CD4-positive, alpha-beta memory T cell (primary cell): ENCODE measurements at places on chromosomes 11 and 22. TPM values are rescaled to one million over a fixed set of nuclear protein-coding genes. Genes with fewer than 3 reads are reported as not detected.

- no peak for DNase-seq
Measured at GRCh38 chr11:128334311-128335044, 252.9 kb downstream of the ETS1 start.

GUCD1 gene
- 65.0 TPM for total RNA-seq

FAT3 gene
- total RNA-seq = not detected

- DNase-seq = no peak
Measured at GRCh38 chr22:29163808-29164207, 41.9 kb upstream of the EMID1 start.

- peak; percentile 30 for DNase-seq
Measured at GRCh38 chr11:1310318-1310687, 871 bp upstream of the TOLLIP start.

ZNF280B gene
- total RNA-seq = 2.7 TPM

GRCh38 chr11:117421476-117421875, 93.8 kb downstream of the CEP164 start:
- no peak for DNase-seq

DNA sequence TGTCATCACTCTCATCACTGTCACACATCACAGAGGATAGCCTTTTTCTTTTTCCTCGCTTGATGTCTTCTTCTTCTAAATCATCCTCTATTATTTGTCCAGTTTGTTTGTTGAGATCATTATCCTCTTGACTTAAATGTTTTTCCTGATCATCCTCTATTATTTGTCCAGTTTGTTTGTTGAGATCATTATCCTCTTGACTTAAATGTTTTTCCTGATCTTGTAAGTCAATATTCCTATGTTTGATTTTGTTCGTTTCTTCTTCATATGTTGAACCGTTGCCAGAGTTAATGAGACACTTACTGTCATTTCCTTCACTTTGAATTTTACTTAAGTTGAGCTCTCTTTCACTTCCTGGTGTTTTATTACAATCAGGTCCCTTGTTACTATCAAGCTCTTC, 5.6 kb downstream of the CCDC82 start:
- no peak for DNase-seq

- no peak for DNase-seq
Measured at GRCh38 chr11:16790486-16791190, 52.2 kb downstream of the C11orf58 start.

DNA sequence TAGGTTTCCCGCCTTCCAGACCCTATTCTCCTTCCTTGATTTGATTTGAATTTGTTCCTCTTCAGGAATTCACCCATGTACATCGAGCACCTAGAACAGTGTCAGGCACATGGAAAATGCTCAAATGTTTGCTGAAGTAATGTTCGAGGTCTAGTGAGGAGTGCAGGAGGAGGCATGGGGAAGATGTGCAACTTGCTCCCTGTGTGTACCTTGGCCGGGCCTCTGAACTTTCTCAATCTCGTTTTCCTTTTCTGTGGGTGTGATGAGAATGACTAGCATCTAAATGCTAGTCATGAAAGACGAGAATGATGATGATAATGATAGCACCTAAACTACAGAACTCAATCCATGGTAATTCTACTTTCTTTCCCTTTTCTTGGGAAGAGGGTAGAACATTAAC, 279.1 kb upstream of the PLET1 start:
- no peak for DNase-seq

RAB39A gene
- 0.17 TPM for total RNA-seq

GRCh38 chr11:128283451-128283850, 303.9 kb downstream of the ETS1 start:
- DNase-seq = no peak

GRCh38 chr11:111344032-111344431, 35.0 kb downstream of the POU2AF1 start:
- no peak for DNase-seq

CSNK1E gene
- 100 TPM for total RNA-seq

GRCh38 chr11:65663639-65664200, 1.0 kb upstream of the RELA start:
- DNase-seq = peak; percentile 61

DNA sequence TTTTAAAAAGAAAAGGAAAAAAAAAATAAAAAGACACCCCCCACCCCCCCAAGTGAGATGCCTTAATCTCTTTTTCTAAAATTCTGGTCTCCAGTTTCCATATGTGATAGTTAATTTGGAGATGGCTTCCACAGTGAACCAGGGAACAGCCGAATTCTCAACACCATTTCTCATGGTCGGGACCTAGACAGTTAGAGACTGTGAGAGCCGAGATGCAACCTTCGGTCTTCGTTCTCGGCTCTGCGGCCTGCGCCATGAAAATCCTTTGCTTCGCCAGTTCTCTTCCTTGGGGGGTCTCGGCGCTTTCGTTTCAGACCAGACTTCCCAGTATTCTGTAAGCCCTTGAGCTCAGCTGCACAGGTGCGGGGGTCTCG, 723 bp downstream of the CACNG2 start:
- no peak for DNase-seq

MUC6 gene
- not detected for total RNA-seq

DNA sequence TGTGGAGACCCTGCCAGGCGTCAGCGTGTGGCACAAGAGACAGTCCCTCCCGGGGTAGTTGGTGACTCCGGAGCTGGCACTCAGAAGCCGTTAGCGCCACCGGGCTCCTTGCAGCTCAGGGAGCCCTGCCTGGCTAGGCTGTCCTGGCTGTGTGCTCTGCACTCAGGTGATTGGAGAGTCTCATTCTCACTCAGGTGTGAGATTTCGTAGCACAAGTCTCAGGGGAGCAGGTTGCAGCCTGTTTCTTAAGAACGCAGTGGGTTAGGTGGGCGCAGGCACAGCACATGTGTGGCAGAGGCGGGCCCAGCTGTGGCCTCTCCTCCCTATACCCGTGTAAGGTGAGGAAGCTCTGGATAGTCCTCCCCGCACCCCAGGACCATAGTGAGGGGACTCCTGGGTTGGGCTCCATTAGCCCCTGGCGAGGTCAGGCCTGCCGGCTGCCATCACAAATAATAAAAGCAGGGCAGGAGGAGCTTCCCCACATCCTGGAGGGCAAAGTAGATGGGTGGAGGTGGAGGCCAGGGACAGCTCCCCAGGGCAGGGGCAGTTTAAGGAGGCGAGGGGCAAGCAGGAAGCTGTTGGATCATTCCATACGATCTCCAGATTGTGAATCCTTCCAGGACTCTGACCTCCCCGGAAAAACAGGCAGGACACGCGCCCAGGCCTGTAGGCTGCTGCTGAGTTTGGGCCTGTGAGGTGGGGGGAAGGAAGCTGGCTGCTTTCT, 39.4 kb downstream of the SBF1 start:
- no peak for DNase-seq

DNA sequence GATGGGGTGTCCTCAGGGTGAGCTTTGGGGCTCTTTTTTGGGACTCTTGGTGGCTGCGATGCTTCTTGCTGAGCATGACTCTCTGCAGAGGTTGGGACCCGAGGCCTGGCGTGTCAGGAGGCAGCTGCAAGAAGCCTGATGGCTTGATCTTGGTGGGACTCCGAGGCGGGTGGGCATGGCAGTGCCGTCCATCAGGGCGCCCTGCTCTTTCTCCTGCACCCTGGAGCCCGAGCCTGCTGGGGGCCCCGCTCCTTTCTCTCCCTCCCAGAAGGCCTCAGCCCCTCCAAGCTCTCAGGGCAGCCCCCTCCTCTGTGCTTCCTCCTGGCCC, 432.7 kb downstream of the TBC1D22A start:
- DNase-seq = no peak

- no peak for DNase-seq
Measured at GRCh38 chr22:26429458-26430286, 612 bp downstream of the ASPHD2 start.

SHANK2 gene
- not detected for total RNA-seq

DNA sequence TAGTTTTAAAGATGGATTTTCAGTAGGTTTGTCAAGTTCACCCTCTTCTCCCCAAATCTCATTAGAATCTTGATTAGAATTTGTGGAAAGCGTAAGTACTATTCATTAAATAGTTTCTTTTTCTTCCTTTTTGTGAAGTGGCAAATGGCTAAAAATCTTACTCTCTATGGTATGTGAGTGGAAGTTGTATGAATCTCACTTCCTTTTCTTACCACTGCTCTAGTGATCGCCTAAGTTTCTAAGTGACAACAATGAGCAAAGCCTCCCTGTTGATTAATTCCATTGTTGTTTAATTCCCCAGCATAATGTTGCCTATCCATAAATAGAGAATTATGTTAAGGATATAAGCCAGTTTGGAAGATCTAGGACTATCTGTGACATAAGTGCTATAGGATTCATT, 82.7 kb downstream of the PGR start:
- DNase-seq = no peak

GRCh38 chr11:121892131-121892681, 223.8 kb downstream of the BLID start:
- no peak for DNase-seq

DNA sequence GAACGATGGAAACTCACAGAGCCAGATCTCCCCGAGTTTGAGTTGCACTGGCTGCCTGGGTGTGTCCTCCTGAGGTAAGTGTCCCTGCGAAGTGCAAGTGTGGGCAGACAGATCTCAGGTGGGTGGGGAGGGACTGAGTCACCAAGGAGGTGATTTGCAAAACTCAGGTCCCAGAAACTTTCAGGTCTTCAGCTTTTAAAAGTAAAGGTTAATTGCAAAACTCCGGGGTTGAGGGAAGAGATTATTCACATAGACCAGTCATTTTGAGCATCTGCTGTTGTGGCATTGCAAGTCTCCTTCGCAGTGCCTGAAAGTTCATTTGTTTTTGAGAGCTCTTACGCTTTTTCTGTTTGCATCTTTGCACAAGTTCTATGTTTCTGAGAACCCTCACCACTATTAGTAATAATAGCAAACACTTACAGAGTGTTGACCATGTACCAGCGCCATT, 7.1 kb downstream of the CD44 start:
- DNase-seq = no peak

GAB4 gene
- not detected for total RNA-seq

DNA sequence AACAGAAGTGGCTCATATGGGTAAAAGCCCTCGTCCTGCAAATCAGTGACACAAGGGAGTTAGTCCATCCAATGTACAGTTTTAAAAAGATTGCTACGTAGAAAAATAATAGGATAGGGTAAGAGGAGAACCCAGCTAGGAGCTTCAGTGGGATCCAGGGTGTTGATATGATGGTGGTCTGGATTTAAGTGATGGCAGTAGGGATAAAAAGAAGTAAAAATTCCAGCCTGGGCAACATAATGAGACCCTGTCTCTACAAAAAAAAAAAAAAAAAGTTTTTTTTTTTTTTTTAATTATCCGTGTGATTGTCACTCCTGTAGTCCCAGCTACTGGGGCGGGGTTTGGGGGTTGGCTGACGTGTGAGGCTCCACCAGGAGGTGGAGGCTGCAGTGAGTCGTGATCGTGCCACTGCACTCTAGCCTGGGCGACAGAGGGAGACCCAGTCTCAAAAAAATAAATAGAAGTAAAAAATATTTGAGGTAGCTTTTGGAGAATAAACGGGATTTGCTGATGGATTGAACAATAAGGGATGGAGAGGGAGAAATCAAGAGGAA, 7.0 kb upstream of the L3MBTL2 start:
- DNase-seq = peak; percentile 42

DNA sequence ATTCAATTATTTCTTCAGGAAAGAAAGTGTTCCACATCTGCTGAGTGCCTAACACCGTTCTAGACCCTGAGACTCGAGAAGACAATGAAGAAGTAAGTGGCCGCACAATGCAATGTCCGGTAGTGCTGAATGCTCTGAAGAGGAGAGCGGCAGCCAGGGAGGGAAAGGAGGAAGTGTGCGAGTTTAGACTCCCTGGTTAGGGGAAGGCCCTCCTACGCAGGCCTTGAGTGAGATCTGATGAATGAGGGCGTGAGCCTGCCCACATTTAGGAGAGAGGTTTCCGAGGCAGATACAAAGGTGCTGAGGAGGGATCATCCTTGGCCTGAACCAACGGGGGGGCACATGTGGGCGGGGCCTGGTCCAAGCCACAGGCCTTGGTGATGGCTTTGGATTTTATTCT, 558.6 kb downstream of the NTM start:
- DNase-seq = no peak

CELSR1 gene
- 0.94 TPM for total RNA-seq

GRCh38 chr11:14306481-14306880, 52.5 kb downstream of the RRAS2 start:
- DNase-seq = no peak

SCUBE2 gene
- not detected for total RNA-seq

CCDC73 gene
- total RNA-seq = not detected

DNA sequence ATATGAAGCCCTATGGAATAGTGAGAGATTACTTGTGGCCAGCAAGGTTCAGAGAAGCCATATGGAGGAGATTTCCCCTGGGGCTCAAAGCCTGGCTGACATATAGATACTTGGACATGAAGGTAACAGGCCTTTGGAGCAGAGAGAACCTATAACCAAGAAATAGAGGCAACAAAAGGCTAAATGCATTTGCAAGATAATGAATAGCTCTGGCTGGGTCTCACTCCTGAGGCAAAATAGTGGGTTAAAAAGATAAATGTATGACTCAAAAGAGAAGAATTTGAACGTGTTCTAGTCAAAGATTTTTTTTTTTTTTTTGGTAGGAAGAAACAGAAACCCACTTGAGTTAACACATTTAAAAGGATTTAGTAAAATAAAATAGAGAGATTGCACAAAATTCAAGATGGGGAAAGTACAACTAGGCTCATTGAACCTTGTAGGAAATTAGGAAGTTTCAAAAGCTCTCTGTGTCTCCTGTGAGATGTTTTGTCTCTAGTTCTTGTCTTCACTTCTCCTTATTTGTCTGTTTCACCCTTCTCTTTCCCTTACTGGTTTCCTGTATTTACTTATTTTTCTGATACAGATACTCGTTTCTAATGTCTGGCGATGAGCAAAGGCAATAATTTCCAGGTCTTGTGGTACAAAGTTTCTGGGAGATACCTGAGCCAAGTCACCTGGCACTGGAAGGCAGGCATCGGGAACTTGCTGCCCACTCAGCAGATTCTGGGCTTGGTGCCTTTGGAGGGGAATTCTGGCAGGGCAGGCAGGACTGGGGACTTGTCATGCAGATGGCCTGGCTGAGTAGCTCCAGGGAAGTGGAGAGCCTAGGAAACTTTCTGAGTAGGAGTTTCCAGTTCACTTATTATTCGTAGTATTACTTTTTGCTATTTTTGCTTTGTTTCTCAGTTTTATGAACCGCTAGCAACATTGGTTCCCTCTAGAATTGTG, 49.2 kb upstream of the SESN3 start:
- DNase-seq = no peak

GRCh38 chr11:86617502-86617901, 54.9 kb downstream of the ME3 start:
- DNase-seq = no peak

DNA sequence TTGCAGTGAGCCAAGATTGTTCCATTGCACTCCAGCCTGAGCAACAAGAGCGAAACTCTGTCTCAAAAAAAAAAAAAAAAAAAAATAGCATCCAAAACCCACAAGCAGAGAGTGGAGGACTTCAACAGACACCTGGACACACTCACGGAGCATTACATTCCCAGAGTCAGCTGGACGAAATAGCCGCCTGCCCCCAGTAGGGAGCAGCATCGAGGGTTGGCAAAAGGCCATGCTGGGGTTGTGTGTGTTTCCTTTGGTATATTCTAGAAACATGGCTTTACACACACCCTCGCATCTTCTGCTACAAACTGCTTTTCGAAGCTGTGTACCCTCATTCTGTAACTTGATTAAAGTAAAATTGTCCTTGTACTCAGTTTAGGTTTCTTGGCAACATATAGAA, 5.3 kb downstream of the ADA2 start:
- peak; percentile 29 for DNase-seq

GRCh38 chr11:45511566-45511965, 153.9 kb downstream of the CHST1 start:
- DNase-seq = no peak

- DNase-seq = no peak
Measured at GRCh38 chr11:77345621-77346020, 44.1 kb upstream of the GDPD4 start.
